Testis (tissue), 5 donors: ENCODE measurements at places on chromosomes 5 and 9.

DNA sequence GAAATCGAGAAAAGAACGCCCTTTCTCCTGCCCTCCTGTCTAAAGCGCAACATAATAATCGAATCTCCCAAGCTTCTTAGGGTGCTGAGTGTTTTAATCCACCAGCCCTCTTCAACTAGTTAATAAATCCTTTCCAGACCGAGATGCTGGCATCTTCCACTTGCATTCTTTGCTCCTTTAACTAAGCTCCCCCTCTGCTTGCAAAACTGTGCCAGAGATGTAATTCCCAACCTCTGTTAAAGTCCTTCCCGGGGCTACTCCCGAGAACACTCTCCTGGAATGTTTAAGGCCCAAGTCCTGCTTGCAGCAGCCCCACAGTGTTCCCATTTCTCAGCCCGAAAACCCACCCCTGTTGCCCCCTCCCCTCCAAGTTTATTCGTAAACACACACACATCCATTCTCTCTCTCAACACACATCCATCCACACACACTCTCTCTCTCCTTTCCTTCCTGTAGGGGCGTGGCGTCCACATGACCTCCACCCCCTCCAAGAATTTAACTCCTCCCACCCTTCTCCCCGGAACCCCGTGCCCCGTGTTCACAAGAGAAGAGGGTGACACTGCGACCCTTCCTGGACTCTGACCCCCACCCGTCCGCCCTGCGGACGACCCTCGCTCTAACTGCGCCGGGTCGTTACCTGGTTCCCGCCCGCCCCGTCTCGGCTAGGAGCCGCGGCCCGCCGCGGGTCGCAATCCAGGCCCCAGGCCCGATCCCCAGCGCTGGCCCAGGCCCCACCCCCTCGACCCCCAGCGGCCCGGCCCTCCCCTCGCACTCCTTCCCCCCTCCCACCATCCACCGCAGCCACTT, 7.0 kb upstream of the MGAT1 start:
- DNase-seq, result peak; percentile 95

- DNase-seq, result no peak
These were observed 29.4 kb upstream of the RECK start for GRCh38 chr9:36007316-36007708.

DNA sequence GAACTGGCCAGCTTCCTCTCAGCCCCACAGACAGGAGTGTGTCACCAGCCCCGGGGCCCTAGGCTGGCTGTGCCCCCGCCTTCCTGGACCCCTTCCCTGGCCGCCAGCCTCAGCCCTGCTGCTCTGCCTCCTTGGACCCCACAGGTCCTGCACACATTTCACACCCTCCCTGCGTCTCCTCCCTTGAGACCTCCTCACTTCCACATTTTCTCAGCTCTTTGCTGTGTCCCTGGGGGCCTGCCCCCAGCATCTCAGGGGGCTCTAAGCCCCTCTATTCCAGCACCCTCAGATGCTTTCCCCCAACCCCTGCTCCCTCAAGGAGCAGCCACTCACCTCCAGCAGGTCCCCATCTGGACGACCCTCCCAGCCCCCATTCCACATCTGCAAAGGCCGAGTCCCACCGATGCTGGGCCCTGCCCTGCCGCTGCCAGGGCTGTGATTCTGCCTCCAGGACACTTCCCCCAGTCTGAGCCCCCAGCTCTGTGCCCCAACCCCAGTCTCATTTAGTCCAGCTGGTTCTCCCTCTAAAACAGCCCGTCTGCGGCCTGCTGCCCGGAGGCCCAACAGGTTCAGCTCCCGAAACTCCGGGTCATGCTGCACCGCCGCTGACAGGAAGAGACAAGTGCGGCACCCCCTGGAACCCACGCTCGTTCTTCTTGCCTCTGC, 4.2 kb downstream of the SLC34A3 start:
- no peak for DNase-seq

DNA sequence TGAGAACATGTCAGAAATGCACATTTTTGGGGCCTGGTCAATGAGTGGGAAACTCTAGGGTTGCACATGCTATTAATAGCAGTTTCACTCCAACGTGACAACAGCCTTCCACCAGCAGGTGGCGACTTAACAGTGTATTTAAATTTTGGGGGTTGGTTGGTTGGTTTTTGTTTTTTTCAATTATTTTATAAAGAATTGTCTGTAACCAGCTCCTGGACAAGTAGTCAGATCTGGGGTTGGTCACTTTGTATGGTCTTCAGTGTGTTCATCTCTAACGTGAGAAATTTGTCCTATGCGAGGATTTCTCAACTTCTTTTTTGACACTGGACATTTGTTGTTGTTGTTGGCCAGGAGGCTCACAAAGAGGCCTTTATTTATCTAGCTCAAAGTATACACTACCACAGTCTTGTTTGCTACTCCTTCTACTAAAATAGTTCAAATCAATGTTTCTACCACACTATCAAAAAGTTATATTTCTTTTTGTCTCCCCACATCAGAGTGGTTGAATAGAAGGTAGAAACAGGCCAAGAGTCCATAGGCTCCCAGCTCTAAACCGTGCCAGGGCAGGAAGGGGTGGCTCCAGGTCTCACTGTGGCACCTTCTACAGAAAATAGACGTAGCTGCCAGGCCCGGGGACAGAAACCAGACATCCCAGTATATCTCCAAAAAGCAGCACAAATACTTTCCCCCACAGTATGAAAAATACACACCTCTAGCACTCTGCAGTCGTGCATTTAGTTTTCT, 110.4 kb downstream of the TRPM6 start:
- DNase-seq, result peak; percentile 84

- peak; percentile 69 for DNase-seq
These were observed 79.1 kb downstream of the LHFPL2 start for GRCh38 chr5:78569441-78569840.

DNA sequence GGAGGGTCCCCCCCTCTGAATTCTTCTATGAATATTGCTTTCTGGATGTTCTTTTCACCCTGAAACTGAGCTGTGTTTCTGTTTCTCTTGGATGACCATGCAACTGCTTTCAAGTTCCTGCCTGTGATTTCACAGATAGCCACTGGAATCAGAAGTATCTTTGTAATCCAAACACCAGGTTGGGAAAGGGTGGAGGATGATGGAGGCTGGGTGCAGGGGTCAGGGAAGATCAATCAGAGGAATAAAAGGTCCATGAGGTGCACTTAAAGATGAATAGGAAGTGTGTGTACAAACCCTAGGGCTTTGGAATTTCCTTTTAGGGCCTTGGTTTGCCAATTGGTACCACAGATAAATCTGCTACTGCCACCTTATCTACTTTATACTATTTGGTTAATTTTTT, 68.2 kb upstream of the AGXT2 start:
- DNase-seq, result no peak

GRCh38 chr5:172792701-172793570, 21.9 kb upstream of the DUSP1 start:
- no peak for DNase-seq

- DNase-seq, result no peak
These were observed 206.2 kb downstream of the HSPA4 start for GRCh38 chr5:133257977-133258376.
